Stimulated activated CD8-positive, alpha-beta memory T cell treated with anti-CD3 and anti-CD28 coated beads, Interleukin-12 subunit alpha, Interleukin-12 subunit beta, amount 100 ng/mL, for 1 hour (primary cell): ENCODE measurements at places on chromosomes 2 and 18.

GRCh38 chr2:65877331-65878010, 445.1 kb upstream of the SPRED2 start:
- DNase-seq = no peak

DNA sequence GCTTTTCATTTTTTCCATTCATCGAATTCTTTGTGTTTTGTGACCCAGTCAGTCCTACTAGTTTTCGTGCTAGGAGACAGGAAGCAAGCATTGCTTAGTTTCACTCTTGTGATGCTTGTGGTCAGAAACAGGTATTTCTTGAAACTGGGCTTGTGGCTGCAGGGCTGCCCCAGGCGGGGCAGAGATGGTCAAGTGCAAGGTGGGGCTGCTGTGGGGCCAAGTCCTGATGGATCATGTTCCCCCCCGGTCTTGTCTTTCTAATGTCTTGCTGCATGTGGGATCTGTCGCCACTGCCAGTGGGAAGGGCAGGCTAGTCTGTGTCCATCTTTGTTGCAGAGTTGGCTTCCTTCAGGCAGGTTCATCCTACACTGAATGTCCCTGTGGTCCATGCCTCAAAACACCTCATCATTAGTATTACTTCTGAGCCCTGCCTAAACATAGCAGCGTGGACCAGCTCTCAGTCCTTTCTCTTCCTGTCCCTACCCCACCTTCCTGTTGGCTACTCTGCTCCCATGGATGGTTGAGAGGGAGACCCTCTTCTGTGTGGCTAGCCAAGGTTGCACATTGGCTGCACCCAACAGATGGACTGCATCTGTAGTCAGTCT, 38.7 kb downstream of the INPP4A start:
- no peak for DNase-seq

DNA sequence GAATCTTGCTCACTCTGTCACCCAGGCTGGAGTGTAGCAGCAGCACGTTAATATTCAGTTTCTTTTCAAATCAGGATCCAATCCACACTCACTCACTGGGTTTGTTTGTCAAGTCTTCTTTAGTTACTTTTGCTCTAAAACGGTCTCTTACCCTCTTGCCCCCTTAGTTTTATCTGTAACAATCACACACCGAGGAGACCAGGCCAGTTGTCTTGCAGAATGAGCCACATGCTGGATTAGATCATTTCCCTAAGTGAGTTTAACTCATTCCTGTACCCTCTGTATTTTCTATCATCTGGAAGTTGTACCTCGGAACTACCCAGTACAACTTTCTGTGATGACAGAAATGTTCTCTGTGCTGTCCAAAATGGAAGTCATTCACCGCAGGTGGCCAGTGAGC, 20.7 kb upstream of the TOGARAM2 start:
- DNase-seq = no peak

DNA sequence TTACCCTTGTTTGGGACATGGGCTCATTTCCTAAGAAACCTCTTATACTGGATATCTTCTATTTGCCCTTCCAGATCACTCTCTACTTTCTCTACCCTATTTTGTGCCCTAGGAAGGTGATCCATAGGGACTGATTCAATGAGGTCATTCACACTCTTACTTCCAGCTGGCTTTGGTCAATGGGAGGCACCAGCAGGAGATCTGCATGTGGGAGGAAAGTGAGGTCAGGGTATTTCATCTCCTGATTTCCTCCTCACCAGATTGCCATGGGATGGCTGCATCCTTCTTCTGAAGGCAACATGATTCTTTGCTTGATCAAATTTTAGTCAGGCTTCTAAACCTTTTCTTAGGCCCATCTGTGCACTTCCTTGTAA, 15.2 kb downstream of the M1AP start:
- DNase-seq = no peak

DNA sequence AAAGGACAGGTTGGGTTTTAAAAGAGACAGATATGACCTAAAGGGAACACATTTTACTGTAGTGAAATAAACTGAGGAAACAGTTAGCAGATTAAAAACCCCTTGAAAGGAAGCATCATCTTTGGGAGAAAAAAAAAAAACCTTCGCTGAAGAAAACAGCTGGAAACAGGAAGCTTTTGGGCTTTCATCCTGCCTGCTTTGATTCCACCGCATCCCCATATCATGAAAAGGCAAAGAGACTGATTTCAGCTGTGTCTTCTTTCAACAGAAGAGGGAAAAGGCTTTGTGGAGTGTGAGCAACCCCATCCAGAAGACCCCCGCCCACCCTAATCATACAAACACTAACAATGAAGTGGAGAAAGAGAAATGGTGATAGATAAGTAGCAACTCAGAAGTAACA, 86.4 kb downstream of the TCF4 start:
- no peak for DNase-seq

GRCh38 chr2:46885376-46885775, 30.2 kb downstream of the MCFD2 start:
- DNase-seq = no peak

DNA sequence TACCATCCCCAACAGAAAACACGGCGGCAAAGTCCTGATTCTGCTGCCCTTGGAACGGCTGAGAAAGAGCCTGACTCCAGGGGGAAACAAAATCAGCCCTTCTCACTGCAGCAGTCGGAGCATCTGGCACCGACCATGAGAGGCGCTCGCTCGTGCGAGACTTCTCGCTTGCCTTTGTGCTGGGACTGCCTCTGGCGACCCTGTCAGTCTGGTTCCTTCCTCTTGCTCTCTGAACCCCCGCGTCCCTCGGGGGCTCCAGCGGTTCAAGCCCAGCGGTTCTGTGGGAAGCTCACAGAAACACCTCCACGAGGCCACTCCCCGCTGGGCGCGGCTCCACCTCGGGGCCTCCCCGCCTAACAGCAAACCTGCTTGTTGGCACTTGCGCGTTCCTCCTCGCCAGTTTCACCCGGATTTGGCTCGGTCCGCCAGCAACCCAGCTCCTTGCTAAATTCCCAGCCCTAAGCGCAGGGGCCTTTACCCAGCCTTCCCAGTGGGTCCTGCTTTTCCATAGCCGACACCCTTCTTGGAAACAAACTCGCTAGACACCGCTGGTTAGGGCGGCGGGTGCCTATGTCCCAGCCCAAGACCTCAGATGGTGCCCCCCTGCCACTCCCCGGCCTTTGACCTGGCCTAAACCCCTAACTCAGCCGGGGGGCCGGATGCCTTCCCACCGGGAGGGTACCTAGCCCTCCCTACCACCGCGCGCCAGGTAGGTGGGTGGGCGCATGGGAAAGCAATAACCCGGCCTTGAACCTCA, 2.2 kb downstream of the RND3 start:
- DNase-seq = no peak

DNA sequence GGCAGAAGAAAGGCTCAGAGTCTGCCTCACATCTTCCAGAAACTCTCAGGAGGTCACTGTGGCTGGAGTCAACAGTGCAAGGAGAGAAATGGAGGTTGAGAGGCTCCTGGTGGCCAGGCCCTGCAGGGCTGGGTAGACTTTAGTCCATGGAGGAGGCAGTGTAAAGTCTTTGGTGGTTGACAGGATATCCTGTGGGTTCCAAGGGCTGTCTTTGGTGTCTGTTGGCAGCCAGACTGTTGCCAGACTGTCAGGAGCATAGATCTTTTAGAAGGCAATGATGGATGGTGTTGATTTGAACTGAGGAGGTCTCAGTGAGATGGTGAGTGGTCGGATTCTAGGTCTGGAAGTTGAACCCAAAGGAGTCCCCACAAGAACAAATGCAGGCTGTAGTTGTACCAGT, 45.0 kb upstream of the SKOR2 start:
- DNase-seq = no peak

DNA sequence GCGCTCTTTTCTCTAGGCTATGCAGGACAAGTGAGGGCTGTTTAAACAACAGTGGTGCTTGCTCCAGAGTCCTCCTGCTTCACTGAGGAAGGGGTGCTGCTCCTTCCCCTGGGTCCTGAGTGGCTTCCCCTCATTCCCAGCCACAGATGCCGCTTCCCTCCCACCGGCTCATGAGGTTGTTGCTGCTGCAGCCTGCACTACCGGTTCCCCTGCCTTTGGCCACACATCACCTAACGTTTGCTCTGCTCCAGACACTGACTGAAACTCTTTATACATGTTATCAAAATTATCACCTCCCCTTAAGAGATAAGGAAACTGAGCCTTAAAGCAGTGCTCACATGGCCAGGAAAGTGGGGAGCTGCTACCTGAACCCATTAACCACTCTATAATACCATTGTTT, 130.8 kb upstream of the LGALSL start:
- no peak for DNase-seq

GRCh38 chr2:164287056-164287455, 334.2 kb downstream of the GRB14 start:
- DNase-seq = no peak

GRCh38 chr2:238518172-238518820, 91.6 kb downstream of the ASB1 start:
- no peak for DNase-seq

DNA sequence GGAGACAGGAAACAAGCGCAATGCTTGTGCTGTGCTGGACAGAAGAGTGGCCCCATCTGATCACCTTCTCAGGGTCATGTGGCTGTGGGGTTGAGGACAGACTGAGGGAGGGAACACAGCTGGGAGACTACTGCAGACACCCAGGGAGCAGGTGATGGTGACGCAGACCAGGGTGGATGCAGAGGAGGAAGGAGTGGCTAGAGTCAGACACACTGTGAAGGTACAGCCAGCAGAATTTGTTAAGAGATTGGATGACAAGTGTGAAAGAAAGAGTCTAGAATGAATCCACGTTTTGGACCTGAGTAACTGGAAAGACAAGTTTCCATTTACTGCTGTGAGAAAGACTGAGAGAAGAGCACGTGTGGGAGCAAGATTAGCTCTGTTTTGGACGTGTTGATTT, 15.9 kb upstream of the POMC start:
- no peak for DNase-seq

- no peak for DNase-seq
These were observed 67.8 kb downstream of the CIB4 start for GRCh38 chr2:26573241-26573925.

DNA sequence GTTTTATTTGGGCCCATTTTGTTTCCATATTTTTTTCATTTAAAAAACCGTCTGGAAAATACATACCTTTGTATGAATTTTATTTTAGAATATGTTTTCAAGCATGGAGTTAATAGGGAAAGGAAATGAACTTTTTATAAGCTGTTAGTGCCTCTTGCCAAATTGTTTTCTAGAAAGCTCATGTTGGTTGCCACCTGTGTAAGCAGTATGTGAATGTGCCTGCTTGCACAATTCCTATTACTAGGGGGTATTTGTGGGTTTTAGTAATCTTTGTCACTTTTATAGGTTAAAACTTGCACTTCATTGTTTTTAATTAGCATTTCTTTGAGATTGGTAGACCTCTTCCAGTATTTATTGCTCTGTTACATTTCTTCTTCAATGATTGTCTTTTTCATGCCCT, 107.3 kb downstream of the TANC1 start:
- no peak for DNase-seq

- no peak for DNase-seq
These were observed 685.7 kb downstream of the GALR1 start for GRCh38 chr18:77935342-77935741.

DNA sequence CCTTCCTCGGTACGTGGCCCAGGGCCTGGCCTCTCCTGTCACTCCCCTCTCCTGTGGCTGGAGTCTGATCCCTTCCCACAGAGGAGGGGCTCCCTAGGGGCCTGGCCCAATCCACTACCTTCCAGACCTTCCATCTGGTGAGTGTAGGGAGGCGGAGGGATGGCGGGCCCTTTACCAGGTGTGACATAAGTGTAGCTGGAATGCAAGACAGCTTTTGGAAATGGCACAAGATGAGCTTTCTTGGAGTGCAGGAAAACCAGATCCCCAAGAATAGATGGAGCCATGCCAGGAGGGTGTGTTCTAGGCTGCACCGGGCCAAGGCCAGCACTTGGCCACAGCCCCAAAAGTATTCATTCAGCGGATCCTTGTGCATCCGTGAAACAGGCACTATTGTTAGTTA, 30.1 kb downstream of the IGFBP5 start:
- no peak for DNase-seq

GRCh38 chr18:30965237-30965636, 77.3 kb downstream of the DSC3 start:
- DNase-seq = no peak

DNA sequence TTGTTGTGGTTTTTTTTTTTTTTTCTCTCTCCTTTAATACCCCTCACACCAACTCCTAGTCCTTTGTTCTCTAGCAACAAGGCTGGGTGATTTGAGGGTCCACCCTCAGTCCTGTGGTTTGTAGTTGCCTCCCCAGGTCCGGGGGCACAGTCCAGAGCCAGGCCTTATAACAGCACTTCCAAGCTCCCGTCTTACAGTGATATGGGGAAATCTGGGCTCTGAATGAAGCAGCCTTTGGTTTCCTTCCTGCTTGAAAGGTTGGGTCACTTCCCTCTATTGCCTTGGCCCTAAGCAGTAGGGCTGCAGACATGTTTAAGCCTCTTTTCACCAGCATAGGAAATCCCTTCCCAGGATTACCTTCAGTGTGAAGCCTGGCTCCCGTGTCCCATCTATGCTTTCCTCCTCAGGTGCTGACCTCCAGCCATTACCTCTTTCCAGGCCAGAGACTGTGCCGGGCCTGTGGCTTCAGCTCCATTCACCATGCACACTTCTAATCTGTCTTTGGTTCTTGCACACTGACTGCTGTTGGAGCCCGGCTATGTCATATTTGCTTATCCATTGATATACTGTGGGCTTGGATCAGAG, 21.2 kb upstream of the NTSR2 start:
- no peak for DNase-seq

DNA sequence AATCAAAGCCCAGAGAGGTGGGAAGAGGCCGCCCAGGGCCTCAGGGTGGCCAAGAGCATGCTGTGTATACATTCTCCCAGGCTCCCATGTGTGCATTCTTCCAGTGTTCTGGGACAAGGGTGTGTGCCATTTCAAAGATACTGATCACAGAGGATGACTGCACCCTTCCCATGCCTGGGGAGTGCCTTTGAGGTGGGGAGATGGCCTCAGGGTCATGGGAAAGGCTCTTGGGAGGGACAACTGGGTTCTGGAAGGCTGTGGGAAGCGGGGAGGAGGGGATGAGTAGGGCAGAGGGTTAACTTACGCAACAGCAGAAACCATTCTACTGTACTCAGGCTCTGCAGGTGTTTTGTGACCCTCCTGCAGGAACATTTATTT, 40.9 kb downstream of the KLHL29 start:
- no peak for DNase-seq

- no peak for DNase-seq
These were observed 66.5 kb downstream of the DTNB start for GRCh38 chr2:25606892-25607291.

GRCh38 chr2:176662753-176663152, 393.5 kb downstream of the MTX2 start:
- DNase-seq = no peak

DNA sequence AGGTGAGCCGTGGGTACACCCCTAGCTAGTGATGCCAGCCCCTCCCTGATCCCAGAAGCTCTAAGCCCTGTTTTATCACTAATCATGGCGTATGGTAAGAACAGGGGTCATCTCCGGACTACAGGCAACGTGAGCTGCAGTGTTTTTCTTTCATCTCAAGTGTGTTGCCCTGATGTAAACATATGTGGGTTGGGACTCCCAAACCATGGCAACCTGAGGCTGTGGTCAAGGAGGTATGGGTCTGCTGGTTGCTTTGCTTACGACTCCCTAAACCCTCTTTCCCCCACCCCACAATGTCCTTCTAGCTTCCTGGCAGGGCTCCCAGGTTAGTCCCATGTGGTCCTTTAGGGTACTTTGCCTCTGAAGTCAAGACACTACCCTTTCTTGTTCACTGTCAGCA, 53.6 kb upstream of the AFF3 start:
- no peak for DNase-seq
